Progenitor cell of endocrine pancreas (in vitro differentiated cells): ENCODE measurements at places on chromosomes 4 and X. TPM values are rescaled to one million over a fixed set of nuclear protein-coding genes. Genes with fewer than 3 reads are reported as not detected.

Gene PF4V1
- not detected in 2 replicates for total RNA-seq

DNA sequence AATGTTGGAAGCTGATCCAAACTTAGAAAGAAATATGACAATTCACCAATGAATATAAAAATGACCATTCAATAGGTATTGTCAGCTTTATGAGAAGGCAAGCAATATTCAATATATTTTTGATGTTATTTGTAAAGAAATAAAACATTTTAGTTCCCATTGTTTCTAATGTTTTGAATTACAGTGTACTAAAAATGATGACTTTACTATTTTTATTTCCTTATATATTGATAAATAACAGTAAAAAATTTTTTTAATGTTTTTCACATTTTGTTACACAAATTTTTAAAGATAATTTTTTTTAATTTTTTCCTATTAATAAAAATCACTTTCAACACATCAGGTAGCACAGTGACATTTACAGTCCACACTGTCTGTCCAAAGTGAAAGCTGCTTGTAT is 565.5 kb upstream of the FAM241A start:
- no peak for DNase-seq

- no peak for DNase-seq
These were observed 901.8 kb downstream of the GLUD2 start for GRCh38 chrX:121949041-121949760.

DNA sequence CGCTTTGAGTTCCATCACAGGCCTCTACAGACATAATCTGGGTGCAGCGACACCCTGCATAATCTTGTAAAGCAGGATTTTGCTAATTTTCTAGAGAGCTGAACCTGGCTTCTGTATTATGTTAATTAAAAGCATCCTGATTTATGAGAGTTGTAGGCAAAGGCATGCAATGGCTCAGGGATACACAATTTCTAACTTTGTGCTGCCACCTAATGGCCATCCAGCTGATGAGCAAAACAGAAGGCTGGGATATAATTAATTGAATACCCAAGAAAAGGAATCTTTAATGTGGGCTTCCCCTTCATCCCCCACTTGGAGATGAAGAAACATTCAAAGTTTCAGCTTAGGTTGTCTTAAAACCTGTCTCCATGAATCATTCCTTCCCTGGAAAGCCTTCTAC is 78.1 kb downstream of the BMP15 start:
- DNase-seq: no peak

Gene REPS2
- total RNA-seq: 2.6 and 4.3 TPM in 2 replicates

- DNase-seq: no peak
These were observed 85.4 kb downstream of the FAM13A start for GRCh38 chr4:88971536-88971935.

Gene OPHN1
- total RNA-seq: 6.5 and 7.2 TPM in 2 replicates

GRCh38 chr4:47122592-47123291 is 91.4 kb downstream of the GABRB1 start:
- peak; percentile 43 for DNase-seq
